ENCODE measurements at places on chromosomes 3 and 15.

DNA sequence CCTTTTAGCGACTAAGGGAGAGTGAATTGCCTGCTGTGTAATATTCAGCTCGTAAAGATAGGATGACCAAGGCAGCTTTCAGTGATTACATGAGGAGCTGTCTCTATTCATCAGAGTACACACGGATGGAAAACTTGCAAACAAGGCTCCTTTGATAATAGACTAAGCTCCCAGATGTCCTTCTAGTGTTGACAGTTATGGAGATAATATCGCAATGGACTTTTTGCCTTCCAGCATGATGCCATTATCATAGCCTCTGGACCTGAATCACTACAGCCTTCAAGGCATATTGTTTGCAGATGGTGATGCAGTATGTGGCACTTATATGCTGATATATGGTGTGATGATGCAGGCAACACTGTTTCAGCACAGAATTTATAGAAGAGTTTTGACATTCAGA lies 93.9 kb downstream of the ECT2 start:
- no peak for DNase-seq

GRCh38 chr3:117603097-117603496 lies 893.5 kb downstream of the TUSC7 start:
- no peak for DNase-seq

DNA sequence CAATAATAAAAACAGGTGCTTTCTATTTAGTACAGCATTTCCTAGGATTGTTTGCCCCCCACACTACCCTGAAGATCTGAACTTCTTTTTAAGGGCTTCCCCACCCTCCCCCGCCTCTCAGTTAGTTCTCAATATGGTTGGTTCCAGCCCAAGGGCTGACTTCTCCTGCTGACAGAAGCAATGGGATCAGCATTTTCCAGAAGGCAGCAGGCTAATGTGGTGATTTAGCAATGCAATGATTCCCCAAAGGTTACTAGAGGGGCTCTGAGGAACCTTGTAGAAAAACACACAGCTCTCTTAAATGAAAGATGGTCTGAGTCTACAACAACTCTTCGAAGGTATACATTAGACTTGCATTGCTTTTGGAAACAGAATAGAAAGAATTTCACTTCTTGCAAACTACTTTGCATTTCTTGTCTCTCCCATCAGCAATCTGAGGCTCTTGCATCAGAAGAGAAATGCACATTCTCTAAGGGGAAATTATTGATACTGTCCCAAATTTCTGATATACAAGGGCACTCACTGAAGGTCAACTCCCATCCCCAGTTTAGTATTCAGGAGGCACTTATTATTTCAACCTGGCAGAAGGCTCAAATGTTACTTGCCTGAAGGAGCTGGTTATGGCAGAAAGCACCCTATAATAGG lies 30.3 kb downstream of the FGF12 start:
- no peak for DNase-seq

- DNase-seq = no peak
Measured at GRCh38 chr3:17052363-17052762, 167.6 kb downstream of the PLCL2 start.

GRCh38 chr3:30618526-30618925 lies 12.1 kb downstream of the TGFBR2 start:
- DNase-seq = no peak

DNA sequence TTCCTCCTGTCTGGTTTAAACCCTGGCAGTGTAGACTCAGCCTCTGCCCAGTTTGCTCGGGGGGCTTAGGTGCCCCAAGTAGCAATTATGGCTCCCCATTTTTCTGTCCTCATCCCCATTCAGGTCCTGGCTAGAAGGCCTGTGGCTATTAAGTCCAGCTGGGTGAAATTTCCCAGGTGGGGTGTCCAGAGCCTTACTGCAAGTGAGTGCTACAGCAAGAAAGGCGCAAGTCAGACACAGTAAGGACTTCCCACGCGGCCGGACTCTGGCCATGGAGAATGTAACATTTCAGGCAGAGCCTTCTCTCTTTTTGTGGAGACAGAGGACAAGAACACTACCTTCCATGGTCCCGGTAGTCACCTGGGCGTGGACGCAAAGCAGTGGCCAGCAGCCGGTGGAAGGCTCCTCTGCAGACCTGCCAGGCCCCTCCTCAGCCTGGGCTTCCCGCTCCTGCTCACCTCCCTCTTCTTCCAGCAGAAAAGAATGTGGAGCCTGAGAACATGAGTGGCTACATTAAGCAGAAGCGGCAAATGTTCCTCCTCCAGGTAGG lies 23.3 kb downstream of the CFAP100 start:
- DNase-seq = no peak

DNA sequence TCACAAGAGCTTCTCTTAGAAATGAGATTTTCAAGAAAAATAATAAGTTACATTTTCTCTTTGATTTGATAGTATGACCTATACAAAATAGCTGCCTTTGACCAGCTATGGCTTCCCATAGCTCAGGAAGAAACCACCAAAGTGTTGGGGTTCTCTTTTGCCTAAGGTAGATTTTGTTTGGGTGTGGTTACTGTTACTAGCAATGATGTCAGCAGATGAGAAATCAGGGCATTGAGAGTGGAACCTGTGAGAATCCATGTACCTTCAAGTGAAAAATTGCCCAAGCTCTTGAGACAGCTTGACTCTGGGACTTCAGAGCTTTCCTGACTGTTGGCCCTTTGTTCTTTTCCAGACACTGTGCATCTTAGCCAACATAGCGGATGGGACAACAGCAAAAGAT lies 45.6 kb downstream of the NME9 start:
- no peak for DNase-seq

GRCh38 chr3:17081520-17081919 lies 196.8 kb downstream of the PLCL2 start:
- no peak for DNase-seq

GRCh38 chr3:64935971-64936370 lies 248.2 kb upstream of the ADAMTS9 start:
- DNase-seq = no peak

All from GM12891 (cell line).